ENCODE measurements at places on chromosomes 12 and 14. TPM values are rescaled to one million over a fixed set of nuclear protein-coding genes. Genes with fewer than 3 reads are reported as not detected.
A peak's percentile ranks its signal among the peaks of the same experiment; 100 is the strongest.

Gene PRB2
- not detected for total RNA-seq

Gene OAS1
- total RNA-seq, result 10.4 TPM

Gene RPS26
- 1,982 TPM for total RNA-seq

Gene TAS2R42
- not detected for total RNA-seq

GRCh38 chr12:114447799-114448617 is 42.1 kb upstream of the TBX5 start:
- H3K27ac ChIP-seq, result no peak overlapping the region
- no peak for DNase-seq
- H3K36me3 ChIP-seq, result no peaks in the 10 kb centered on the region
- H3K27me3 ChIP-seq, result peaks cover 8% of the 10 kb centered on the region
- no peak overlapping the region for H3K4me3 ChIP-seq
- H3K4me1 ChIP-seq, result peaks cover 18% of the 10 kb centered on the region

DNA sequence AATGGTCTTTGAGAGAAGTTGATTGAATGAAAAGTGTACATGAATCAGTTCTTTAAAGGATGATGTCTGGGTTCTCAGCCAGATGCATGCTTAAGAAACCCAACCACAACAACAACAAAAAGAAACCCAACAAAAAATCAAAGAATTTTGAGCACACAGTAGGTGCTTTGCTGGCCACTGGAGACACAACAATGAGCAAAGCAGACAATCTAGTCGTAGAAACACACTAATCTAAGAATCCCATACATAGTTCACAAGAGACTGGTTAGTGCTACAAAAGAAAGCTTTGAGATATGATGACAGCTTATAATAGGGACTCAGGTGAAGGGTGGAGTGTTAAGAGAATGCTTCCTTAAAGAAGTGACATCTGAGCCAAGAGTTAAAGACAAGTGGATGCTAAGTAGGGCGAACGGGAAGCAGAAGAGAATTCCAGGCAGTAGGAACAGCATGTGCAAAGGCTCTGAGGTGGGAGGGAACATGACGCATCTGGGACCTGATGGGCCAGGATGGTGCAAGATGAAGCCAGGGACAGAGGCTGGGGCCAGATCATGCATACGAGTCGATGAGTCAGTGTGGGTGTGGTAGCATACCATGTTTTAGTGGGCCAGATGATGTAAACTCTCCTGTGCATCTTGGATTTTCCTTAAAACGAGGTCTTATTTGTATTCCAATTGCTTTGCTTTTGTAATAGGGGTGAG is 4.6 kb upstream of the HIP1R start:
- H3K4me1 ChIP-seq, result peaks cover 26% of the 10 kb centered on the region
- no peaks in the 10 kb centered on the region for H3K27me3 ChIP-seq
- no peak overlapping the region for H3K27ac ChIP-seq
- no peaks in the 10 kb centered on the region for H3K36me3 ChIP-seq

DNA sequence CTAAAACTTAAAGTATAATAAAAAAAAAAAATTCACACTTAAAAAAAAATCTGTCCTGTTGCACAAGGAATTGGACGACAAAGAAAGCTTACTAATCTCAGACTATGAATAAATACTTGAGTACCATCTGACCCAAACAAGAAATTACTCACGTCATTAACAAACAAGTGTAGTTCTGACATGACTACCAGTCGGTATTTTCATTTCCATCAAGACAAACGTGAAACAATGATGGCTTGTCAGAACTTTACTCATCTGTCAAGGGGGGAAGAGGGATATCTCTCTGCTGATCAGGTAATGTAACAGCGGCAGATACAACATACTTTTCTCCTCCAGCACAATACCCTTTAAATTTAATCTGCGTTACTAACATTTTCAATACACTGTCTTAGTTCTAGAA is 78.3 kb downstream of the CDK17 start:
- H3K27ac ChIP-seq, result no peak overlapping the region
- peaks cover 26% of the 10 kb centered on the region for H3K4me1 ChIP-seq
- no peaks in the 10 kb centered on the region for H3K27me3 ChIP-seq
- DNase-seq, result no peak

GRCh38 chr12:2049604-2050540 is 2.9 kb upstream of the CACNA1C start:
- H3K36me3 ChIP-seq, result no peaks in the 10 kb centered on the region
- no peak overlapping the region for H3K4me3 ChIP-seq

GRCh38 chr14:64196814-64197411 is 97.3 kb downstream of the ESR2 start:
- H3K36me3 ChIP-seq, result no peaks in the 10 kb centered on the region
- H3K4me3 ChIP-seq, result peak overlapping the region; percentile 47
- no peak for DNase-seq
- no peak overlapping the region for H3K27ac ChIP-seq

GRCh38 chr14:32256576-32256975 is 53.5 kb upstream of the RNU6-8 start:
- DNase-seq, result no peak
- H3K4me3 ChIP-seq, result no peak overlapping the region
- H3K27me3 ChIP-seq, result no peaks in the 10 kb centered on the region
- H3K27ac ChIP-seq, result peak overlapping the region; percentile 8

DNA sequence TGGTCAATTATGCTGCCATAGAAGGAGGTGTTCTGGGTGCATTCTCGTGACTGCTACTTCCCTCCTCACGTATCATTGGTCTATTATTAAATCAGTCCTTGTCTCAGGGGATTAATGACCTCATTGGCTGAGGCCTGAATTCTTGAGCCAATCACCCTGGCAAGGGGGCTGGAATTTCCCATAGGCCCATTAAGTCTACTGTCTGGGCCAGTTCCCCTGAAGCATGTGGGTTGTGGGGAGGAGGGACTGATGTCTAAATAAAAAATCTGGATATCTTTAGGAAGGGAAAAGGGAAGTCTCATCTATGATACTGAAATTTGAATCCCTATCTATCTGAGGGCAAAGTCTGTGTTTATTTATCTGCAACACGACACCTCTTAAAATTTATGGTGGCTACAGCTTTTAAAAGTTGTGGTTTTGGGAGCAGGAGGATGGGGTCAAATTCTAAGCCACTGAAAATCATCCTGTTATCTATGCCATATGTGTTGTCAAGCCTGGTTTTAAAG is 71.9 kb downstream of the DYRK2 start:
- peak overlapping the region; percentile 50 for H3K27ac ChIP-seq
- no peaks in the 10 kb centered on the region for H3K36me3 ChIP-seq
- peaks cover 34% of the 10 kb centered on the region for H3K4me1 ChIP-seq
- no peak overlapping the region for H3K4me3 ChIP-seq
- no peaks in the 10 kb centered on the region for H3K27me3 ChIP-seq
- no peak for DNase-seq

DNA sequence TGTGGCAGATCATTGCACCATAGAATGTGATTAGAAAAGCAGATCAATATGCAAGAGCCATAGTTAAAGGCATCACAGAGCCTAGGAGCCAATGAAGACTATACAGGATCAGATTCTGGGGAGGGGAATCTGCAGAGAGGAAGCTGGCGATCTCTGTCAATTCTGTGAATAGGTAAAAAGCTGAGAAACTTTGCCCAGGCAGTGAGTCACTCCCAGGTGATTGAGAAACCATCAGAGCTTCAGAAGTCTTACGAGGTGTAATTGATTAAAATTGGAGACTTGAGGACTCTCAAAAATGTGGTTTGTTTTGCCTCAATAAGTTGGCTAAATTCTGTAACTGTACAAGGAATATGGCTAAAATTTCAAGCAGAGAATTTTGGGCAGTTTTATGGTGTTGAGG is 41.7 kb upstream of the TSPAN11 start:
- no peak overlapping the region for H3K4me3 ChIP-seq
- H3K27me3 ChIP-seq, result no peaks in the 10 kb centered on the region
- no peak for DNase-seq
- peaks cover 5% of the 10 kb centered on the region for H3K4me1 ChIP-seq

- no peaks in the 10 kb centered on the region for H3K27me3 ChIP-seq
- no peak for DNase-seq
- no peaks in the 10 kb centered on the region for H3K36me3 ChIP-seq
- H3K4me1 ChIP-seq, result no peaks in the 10 kb centered on the region
- no peak overlapping the region for H3K4me3 ChIP-seq
- no peak overlapping the region for H3K27ac ChIP-seq
Observed at GRCh38 chr14:76706811-76707210, 54.5 kb upstream of the VASH1 start.

GRCh38 chr12:52434760-52435530 is 774 bp upstream of the KRT75 start:
- no peaks in the 10 kb centered on the region for H3K4me1 ChIP-seq
- no peaks in the 10 kb centered on the region for H3K27me3 ChIP-seq
- DNase-seq, result no peak
- no peak overlapping the region for H3K27ac ChIP-seq
- H3K4me3 ChIP-seq, result no peak overlapping the region

- no peaks in the 10 kb centered on the region for H3K27me3 ChIP-seq
- H3K4me3 ChIP-seq, result peak overlapping the region; percentile 88
- peak overlapping the region; percentile 94 for H3K27ac ChIP-seq
- DNase-seq, result no peak
Observed at GRCh38 chr14:55028066-55028465, 1.0 kb downstream of the SOCS4 start.

GRCh38 chr14:73896521-73896920 is 9.9 kb downstream of the ZNF410 start:
- H3K36me3 ChIP-seq, result peaks cover 84% of the 10 kb centered on the region
- DNase-seq, result no peak
- H3K27me3 ChIP-seq, result no peaks in the 10 kb centered on the region
- no peak overlapping the region for H3K4me3 ChIP-seq

GRCh38 chr12:74892057-74892633 is 317.5 kb downstream of the KCNC2 start:
- no peak for DNase-seq
- H3K4me3 ChIP-seq, result no peak overlapping the region
- no peaks in the 10 kb centered on the region for H3K36me3 ChIP-seq
- H3K4me1 ChIP-seq, result no peaks in the 10 kb centered on the region
- no peak overlapping the region for H3K27ac ChIP-seq

All from esophagus muscularis mucosa (tissue), 4 donors.